ENCODE measurements at places on chromosomes 13 and 19.
A peak's percentile ranks its signal among the peaks of the same experiment; 100 is the strongest.

DNA sequence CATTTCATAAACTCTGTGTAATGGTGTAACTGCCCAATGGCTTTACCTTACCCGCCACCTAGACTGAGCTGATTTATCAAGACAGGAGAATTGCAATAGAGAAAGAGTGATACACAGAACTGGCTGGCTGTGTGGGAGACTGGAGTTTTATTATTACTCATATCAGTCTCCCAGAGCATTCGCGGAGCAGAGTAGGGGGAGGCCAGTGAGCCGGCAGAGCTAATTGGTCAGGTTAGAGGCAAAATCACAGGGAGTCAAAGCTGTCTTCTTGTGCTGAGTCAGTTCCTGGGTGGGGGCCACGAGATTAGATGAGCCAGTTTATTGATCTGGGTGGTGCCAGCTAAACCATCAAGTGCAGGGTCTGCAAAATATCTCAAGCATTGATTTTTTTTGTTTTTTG, 23.4 kb upstream of the SLITRK1 start:
- DNase-seq, result no peak

DNA sequence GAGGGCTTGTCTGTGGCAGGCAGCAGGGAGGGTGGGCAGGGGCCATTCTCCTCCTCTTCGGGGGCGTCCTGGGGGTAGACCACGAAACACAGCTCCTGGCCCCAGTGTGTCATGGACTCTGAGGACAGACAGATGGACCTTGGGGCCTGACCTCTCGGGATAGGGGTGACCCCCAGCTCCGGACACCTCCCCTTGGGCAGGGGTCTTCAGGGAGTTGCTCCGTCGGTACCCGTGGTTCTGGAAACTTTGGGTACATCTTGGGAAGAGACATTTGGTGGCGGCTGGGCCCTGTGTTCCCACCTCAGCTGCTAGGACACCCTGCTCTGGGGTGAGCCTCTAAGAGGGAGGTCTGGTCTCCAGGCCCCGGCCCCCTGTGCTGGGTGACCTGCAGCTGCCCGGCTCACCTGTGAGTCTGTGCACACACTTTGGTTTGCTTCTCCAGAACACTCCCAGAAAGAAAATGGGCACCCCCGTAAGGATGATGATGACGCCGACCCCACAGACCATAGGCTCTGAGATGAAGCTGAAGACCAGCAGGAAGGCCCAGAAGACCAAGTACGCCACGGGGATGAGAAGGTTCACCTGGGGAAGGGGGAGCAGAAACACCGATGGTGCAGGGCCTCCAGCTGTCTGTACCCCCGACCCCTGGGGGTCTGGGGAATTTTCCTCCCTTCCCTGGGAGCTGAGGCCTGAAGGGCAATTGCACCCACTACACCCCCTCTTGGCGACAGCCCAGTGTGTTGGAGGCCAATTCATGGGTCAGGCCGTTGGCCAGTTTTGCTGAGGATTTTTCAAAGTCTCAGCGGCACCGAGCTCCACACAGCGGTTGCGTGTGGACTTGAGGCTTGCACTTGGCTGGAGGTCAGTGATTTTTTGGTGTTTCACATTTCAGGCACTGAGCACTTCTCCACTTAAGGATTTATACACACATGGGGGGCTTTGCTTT, 15.0 kb downstream of the LRP3 start:
- DNase-seq, result no peak

DNA sequence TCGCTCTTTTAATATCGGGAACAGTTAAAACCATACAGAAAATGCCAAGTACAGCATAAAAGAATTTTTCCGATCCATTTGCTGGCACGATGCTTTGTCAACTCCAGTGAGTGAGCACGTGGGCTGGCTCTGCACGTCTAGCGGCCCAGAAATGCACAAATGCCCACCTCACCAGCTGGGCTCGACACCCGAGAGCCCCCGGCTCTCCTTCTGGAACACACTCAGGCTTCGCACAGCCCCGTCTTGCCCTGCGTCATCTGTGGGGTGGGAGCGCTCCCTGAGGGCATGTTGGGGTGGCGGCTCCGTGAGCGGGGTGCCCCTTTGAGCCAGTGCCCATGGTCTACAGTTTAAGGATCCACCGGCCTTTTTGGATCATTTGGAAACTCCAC, 24.5 kb downstream of the ATP4B start:
- no peak for DNase-seq

GRCh38 chr19:54002495-54003315, 11.3 kb downstream of the CACNG6 start:
- DNase-seq, result no peak

GRCh38 chr19:49107625-49108459, 6.3 kb upstream of the LIN7B start:
- DNase-seq, result no peak

- no peak for DNase-seq
Observed at GRCh38 chr13:36124236-36124822, 6.9 kb downstream of the DCLK1 start.

DNA sequence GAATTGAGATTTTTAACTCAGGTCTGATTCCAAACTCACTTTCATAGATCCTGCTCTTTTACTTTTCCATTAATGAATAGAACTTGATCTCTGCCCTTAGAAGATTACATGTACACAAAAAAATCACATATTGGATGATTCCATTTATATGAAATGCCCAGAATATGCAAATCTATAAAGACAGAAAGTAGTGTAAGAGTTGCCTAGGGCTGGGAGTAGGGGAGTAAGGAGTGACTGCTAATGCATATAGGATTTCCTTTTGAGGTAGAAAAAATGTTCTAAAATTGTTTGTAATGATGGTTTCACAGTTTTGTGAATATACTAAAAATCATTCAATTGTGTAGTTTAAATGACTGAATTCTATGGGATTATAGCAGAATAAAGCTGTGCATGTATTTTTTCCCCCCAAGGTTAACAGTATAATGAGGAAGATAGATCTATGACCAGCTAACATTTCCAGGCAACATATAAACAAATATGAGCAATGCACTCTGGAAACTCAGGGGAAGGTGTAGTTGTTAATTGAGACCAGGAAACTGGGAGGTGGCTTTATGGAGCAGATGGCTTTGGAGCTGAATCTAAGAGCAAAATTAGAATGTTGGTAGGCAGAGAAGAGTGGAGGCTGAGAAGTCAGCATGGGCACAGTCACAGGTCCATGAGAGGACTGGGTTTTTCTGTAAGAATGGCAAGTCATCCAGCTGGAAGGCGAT, 41.4 kb downstream of the LACC1 start:
- no peak for DNase-seq

DNA sequence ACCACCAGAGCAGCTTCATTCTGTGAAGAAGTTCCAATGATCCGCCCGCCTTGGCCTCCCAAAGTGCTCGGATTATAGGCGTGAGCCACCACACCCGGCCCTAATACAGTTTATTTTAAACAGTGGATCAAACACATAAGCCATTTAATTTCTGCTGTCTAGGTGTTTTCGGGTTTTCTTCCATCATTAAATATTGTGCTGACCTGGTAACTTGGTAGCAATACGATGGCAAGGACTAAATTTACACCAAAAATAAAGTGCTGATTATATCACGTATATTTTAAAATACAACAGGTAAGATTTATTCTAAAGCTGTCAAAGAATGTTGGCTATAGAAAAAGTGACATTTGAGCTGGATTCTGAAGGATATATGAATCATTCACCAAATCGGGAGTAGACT, 1.3 kb downstream of the MED4 start:
- no peak for DNase-seq

DNA sequence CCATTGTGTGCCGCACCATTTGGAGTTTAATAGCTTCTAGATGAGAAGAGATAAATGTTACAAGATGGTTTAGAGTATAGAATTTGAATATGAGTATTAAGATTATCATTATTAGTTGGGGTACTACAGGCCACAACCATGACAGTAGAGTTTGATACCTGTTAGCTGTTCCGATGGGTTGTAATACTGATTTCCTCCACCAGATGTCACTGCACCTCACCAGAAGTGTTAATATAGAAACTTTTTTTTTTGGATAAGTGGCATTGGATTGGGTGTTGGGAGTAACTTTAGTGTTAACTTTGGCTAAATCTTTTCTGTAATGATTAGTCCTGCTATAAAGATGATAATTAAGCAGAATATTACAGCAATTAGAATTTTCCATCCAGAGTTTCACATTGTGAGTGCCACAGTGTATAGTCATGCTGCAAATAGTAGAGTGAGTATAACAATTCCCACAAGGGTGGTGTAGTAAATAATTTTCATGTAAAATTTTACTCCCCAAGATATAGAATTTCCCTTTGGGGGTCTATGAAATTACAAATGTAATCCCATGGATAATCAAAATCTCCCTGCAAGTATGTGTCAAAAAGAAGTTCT, 56.3 kb downstream of the PSG3 start:
- DNase-seq, result no peak

GRCh38 chr19:19642506-19643157, 825 bp downstream of the GMIP start:
- peak; percentile 23 for DNase-seq

GRCh38 chr13:67278235-67278634, 48.1 kb upstream of the PCDH9 start:
- DNase-seq, result no peak

DNA sequence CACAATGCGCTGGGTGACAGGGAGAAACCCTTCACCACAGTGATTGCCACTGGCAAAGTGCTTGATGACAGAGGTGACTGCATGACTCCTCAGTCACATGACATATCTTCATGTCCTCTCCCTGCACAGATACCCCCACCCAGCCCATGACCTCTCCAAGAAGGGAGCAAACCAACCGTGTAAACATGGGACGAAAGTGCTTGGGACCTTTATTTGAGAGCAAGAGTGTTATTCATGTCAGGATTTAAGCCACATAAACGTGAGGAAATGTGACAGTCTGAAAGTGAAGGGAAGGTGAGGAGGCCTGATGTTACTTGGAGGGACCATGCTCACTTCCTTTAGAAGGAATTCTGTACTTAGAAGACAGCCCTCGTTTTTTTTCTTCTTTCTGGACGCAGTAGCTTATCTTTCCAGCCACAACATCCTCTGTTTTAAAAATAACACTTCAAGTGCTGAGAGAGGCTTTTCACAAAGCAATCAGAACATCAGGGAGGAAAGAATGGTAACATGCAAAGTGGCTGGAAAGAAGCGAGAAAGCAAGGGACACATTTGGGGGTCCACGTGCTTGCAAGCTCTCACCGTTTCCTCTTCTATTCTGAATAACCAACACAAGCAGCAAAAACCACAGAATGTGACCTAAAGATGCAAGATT, 35.6 kb downstream of the EPS15L1 start:
- no peak for DNase-seq

DNA sequence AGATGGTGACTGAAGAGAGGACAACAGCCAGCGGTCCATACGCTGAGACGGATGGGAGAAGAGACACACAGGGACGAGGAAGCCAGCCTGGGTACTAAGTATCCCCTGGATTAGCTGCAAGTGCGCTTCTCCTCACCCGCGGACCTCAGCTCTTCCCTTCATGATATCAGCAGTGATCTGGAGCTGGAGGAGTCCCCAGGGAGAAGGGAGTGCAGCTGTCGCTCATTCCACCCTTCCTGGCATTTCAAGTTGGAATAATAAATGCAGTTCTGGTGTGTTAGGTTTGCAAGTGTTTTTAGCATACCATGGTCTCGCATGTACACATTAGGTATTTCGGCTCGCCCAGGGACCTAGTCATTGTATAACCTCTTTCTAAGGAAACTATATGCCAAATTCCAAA, 88.5 kb upstream of the C1QTNF9B start:
- no peak for DNase-seq

DNA sequence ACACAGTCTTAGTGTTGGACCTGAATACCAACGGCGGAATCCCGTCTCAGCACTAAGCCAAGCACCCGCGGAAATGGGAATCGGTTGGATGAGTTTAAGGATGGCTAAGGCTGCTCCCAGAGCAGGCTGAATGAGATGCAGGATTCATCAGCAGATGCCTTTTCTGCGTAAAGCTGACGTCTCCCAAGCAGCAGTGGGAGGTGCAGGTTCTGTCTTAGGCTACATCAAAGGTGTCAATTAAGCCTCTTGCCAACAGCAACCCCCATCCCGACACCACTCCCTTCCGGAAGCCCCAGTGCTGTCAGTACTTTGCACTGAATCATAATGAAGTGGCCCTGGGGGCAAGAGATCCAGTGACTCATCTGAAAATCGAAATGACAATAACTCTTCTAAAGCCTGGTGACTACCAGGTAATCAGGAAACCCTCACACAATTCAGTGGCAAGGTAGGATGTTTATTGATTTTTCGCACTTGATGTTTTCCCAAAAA, 275.6 kb downstream of the DCLK1 start:
- no peak for DNase-seq

DNA sequence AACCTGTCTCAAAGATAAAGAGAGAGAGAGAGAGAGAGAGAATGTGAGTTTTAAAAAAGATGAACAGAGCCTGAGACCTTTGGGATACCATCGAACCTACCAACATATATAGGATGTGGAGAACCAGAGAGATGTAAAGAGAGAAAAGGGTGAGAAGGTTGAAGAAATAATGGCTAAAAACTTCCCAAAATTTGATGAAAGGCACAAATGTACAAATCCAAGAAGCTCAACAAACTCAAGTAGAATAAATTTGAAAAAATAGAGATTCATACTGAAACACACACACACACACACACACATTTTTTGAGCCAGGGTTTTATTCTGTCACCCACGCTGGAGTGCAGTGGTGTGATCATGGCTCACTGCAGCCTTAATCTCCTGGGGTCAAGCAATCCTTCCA, 16.3 kb downstream of the ZNF558 start:
- DNase-seq, result no peak

DNA sequence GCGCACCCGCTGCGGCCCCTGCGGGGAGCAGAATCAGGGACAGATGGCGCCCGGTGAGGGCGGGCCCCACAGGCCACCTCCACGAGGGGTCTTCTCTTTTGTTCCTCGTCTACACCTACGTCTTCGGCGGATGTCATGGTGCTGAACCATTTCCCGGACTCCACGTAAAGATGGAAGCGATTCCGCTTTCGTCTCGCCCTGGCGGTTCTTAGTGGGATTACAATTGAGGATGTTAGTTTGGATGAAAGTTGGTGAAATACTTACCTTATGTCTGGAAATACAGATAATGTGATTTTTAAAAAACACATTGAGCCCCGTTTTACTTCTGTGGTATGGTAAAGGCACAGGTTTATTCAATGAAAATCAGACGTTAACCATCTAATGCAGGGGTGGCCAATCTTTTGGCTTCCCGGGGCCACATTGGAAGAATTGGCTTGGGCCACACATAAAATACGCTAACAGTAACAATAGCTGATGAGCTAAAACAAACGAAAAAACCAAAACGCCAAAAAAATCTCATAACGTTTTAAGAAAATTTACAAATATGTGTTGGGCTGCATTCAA, 1.4 kb upstream of the ZMYM5 start:
- peak; percentile 75 for DNase-seq

Measured in transverse colon (tissue), 4 donors.